Urothelium cell line (cell line): ENCODE measurements at places on chromosomes 7 and 10.

DNA sequence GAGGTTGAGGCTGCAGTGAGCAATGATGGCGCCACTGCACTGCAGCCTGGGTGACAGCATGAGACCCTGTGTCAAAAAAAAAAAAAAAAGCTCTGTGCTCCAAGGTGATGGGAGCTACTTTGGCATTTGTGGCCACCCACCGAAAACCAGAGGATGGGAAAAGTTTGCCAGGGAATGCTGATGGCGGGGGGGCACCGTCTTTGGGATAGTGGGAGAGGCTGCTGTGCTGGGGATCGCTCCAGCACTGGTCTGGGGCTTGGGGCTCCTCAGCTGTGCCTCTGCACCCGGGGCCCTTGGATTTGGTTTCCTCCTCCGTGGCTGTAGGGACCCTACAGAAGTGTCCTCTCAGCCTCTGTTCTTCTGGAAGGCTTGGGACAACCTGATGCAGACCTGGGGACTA lies 11.7 kb upstream of the RAMP3 start:
- no peak for DNase-seq

DNA sequence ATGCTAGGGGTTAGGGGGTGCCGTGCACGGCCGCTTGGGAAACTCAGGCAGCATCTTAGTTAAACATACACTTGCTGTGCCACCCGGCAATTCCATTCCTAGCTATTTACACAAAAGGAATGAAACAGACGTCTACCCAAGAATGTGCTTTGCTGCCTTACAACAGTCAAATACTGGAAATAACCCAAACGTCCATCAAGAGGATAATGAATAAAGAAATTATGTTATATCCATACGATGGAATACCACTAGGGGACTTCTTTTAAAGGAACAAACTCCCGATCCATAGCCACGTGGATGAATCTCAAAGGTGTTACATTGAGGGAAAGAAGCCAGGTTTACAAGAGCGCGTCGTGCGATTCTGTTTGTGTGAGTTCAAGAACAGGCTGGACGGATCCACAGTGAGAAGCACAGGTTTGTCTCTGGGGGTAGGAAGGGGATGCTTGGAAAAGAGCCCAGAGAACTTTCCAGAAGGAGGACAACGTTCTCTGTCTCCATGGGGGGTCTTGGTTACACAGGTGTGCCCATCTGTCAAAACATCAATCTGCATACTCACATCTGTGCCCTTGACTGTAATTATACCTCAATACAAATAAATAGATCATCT lies 41.8 kb downstream of the STK32C start:
- DNase-seq = no peak

DNA sequence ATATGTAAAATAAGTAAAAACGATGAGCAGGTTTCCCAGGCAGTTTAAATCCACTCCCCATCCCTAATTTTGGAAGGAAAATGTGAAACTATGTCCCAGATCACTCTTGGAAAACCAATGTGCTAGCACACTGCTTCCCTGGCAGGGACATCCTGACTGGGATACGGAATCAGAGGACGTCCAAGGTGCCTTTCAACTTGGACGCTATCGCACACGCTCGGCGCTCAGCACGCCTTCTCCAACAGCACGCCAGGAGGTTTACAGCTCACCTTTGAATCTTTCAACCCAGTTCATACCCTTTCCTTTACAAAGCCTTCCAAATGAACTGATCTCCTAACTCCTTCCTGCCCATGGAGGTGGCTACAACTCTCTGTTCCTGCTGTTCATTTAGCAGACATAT lies 47.1 kb downstream of the BEND7 start:
- no peak for DNase-seq

DNA sequence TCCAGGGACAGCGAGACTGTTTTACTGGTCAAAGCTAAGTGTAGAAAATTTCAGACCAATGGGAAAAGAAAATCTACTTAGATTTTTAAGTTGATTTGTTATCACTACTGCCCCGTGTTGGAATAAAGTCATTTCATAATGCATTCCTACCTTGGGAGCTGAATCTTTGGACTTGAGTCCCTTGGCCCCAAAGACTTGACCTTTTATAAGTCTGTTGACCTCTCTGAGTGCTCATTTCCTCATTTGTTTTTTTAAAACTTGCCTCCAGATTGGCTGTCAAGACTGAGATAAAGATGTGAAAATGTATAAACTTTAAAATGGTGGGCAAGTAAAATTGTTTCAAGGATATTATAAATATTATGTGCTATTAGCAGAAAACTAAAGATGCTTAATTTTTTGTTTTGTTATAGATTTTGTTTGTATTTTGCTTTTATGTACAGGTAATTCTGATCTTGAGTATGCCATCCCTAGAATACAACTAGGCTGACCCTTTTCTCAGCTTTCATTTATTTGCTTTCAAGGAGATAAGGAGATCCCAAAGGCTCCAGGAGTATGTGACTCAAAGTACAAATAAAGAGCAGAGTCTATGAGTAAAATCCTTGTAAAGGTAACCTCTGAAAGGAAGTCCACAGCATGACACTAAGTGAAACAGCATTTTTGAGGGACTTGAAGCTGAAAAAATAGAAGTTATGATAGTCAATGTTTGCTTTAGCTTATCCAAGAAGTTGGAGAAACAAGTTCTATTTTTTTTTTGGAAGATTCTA lies 54.6 kb downstream of the TMEM26 start:
- DNase-seq = no peak

DNA sequence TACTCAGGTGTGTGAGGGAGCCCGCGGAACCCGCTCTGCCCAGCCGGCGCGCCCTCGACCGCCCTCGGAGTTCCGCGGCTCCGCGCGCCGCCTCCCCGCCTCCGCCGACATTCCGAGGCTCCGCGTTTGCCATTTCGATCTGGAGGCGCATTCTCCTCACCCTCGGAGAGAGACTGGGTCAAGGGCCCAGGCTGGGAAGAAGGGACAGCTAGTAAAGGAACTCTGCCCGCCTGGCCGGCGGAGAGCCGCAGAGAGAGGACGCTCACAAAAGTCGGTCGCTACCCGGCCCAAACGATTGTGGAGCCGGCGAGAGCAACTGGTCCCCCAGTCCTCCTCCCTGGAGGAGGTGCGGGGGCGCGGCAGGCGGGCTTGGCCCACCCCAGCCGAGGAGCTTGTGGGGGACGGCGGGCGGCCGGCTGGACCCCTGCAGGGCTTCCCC lies 74.5 kb upstream of the LEP start:
- no peak for DNase-seq

DNA sequence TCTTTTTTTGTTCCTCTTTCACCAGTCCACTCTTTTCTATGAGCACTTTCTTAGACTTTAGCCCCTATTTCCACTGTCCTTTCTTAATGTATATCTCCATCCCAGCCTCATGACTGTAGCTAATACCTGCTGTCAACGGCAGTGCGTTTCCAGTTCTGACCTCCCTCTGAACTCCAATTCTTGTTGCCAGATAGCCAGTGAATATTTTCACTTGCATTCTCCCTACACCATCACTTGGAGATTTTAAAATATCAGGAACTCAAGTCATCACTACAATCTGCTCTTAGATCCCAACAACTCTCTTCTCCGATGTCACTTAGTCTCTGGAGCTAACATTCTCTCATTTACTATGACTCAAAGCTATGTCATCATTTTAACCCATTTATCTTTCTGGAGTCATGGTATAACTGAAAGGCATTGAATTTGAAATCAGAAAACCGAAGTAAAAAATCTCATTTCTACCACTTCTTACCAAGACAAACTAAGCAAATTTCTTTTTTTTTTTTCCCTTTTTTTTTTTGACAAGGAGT lies 5.1 kb upstream of the SLC16A12 start:
- no peak for DNase-seq

DNA sequence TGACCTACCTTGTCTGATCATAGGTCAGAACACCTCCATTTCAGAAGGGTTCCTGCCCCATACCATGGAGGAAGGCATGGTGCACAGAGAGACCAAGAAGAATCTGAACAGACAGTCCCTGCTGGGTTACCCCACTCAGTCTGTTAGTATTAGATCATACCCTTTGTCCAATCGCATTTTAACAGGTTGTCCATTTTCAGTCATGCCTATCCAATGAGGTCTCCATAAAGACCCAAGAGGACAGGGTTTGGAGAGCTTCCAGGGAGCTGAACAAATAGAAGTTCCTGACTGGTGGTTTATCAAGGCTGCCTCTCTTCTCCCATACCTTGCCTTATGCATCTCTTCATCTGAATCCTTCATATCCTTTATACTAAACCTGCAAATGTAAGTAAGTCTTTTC lies 21.2 kb upstream of the SLC16A12 start:
- no peak for DNase-seq

- DNase-seq = peak; percentile 93
Measured at GRCh38 chr7:29622335-29623265, 59.0 kb downstream of the PRR15 start.

GRCh38 chr10:132272231-132272971 lies 35.3 kb downstream of the STK32C start:
- no peak for DNase-seq

- DNase-seq = no peak
Measured at GRCh38 chr7:37558320-37559096, 109.8 kb upstream of the ELMO1 start.

DNA sequence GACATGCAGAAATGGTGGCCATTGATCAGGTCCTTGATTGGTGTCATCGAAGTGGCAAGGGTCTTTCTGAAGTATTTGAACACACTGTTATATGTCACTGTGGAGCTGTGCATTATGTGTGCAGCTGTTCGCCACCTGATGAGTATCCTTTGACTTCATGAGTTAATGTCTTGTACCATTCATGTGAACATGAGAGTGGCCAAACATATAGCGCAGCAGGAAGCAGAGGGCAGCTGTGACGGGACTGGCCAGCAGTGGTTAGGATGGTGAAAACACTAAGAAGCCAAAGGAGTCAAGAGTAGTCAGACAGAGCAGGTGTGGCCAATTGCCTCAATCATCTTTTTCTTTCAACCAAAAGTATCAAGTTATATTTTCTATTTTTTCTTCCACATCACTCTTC lies 167.4 kb downstream of the IMMP2L start:
- DNase-seq = no peak

DNA sequence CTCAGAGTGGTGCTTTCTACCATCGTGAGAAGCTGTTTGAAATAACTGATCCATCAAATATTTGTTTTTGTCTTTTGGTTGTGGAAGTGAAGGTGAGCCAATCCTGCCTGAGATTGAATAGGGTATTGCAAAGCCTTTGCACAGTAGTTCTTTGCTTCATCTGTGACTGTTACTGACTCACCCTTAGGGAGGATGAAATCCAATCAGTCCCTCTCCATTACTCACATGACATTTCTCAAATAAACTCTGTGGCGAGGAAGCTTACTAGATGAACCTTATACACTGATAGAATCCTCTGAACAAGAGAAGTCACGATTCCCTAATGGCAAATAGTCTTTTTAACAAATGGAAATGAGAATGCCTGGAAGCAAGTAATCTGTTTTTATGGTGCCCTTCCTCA lies 31.9 kb downstream of the HEPACAM2 start:
- DNase-seq = no peak

DNA sequence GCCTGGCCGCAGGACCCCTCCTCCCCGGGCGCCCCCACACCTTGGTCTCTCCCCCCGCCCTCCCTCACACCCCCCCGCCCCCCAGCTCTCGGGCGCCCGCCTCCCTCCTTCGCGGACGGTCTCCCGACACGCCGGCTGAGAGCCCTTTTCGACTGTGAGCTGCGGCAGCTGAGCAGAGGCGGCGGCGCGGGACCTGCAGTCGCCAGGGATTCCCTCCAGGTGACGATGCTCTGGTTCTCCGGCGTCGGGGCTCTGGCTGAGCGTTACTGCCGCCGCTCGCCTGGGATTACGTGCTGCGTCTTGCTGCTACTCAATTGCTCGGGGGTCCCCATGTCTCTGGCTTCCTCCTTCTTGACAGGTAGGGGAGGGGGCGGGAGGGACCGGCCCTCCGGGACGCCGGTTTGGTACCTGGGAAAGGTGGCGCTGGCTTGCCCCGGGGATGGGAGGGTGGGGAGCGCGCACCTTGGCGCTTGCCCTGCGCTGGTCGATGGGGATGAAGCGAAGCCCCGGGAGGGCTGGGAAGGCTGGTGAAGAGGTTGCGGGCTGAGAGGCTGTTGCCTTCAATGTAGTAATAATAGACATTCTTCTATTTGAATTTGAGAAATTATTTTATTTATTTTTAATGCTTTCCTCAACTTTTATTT lies at the start of gene BMPER:
BMPER (plus strand) TSS at position 151 of the 644 bp plus-strand sequence; CDS start at position 226, 75 bp downstream.
- DNase-seq = peak; percentile 55

GRCh38 chr7:33922820-33923219 lies 17.5 kb downstream of the BMPER start:
- DNase-seq = no peak

DNA sequence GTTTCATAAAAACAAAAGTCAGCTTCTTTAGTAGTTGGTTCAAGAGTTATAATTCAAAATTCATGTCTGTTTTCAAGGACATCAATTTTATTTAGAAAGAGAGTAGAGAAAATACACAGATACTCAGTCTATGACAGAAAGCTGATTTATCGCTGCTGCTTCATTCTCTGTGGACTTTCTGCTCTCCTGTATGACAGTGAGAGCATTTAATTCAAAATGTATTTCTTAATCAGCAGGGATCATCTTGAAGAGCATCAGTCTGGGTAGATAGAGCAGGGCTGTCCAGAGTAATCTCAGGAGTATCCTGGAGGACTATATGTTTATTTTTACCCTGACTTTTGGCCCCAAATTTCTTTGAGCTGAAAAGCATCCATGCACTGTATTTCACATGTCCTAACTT lies 1676.7 kb downstream of the REEP3 start:
- DNase-seq = no peak

- DNase-seq = no peak
Measured at GRCh38 chr10:128267581-128267980, 141.4 kb upstream of the MKI67 start.

DNA sequence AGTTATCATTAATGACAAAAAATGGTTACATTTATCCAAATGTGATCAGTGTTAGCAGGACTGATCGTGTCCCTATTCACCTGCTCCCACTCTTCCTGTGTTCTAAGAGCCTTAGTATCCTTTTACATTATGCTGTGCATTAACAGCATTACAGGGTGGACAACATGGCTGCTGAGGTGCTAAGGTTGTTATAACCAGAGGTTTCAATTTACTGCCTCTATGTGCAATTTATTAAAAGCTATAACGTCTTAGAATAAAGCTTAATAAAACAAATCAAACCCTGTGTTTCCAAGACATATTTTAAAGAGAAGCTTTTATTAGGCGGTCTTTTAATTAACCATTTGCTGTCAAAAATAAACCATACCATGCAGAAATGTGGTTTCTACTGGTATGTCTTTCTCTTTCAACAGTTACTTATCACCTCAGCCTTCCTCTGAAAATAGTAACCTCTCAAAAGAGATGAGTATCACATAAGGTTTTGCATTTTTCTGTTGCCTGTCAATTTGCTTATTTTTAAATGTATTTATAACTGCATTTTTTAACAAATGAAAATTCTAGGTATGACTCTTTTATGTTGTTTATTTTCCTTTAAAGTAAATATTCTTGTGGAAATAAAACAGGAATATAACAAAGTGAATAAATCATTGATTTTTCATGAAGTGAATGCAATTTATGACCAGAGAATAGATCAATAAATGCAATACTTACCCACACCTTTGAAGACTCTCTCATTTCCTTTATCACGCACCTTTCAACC lies 849.8 kb upstream of the SORCS1 start:
- no peak for DNase-seq

- no peak for DNase-seq
Measured at GRCh38 chr10:91705948-91706670, 73.2 kb upstream of the PPP1R3C start.

- DNase-seq = peak; percentile 51
Measured at GRCh38 chr10:15744217-15744865, 24.6 kb upstream of the ITGA8 start.
